ENCODE measurements at places on chromosomes 1 and 21.

DNA sequence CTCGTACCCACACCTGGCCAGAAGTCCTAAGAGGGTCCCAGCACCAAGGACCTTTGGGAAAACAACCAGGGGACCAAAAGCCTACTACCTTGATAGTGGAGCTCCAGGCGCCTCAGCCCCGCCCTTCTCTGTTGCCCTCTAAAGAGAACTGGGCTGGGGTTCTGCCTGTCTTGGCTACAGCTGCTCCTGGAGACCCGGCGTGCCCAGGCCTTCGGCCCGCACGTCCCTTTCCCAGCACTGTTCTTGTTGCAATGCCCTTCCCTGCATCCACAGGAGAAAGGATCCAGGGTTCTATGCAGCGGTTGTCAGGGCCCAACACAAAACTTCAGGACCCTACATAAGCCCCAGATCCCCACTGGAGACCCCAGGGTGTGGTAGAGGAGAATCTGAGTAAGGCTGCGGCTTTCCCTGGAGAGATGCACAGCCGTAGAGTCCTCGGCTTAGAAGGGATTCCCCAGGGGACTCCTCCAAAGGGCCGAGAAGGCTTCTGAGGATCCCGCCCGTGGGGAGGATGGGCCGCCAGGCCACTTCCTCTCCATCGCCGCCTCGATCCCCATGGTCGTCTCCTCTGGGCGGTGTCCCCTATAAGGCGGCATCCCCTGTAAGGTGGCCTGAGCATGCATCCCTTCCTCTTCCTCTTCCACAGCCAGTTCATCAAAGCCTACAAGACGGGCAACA is 12.0 kb downstream of the SLC66A1 start:
- no peak for DNase-seq

DNA sequence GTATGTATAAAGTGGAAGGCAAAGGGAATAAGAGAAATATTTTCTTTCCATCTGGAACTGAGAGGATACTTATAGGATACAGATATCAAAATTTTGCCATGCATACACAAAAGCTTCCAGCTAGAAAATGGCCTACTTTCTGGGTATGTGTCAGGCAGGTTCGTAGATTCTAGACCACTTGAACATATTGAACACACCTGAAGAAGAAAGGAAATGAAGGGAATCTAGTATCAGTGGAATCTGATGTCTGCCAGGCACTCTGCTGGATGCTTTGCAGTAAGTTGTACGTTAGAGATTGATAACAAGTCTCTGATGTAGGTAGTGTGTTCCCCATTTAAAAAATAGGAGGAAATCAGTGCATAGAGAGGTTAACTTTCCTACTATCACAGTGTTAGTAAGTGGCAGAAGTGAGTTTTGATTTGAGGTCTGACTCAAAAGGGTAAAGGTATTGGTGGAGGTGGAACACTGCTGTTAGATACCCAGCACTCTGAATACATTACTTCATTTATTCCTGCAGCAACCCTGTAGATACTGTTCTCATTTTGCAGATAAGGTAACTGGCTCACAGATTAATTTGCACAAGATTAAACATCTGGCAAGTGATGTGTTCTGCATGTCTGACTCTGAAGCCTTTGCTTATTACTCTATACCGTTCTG is 3.0 kb downstream of the CAMSAP2 start:
- DNase-seq: no peak

GRCh38 chr1:64472040-64472376 is 2.1 kb downstream of the CACHD1 start:
- DNase-seq: no peak

- DNase-seq: no peak
Observed at GRCh38 chr1:41678111-41678878, 193.8 kb upstream of the EDN2 start.

- DNase-seq: peak; percentile 43
Observed at GRCh38 chr1:175209493-175209921, 16.9 kb upstream of the KIAA0040 start.

- DNase-seq: peak; percentile 81
Observed at GRCh38 chr21:46626536-46626935, 8.9 kb upstream of the PRMT2 start.

DNA sequence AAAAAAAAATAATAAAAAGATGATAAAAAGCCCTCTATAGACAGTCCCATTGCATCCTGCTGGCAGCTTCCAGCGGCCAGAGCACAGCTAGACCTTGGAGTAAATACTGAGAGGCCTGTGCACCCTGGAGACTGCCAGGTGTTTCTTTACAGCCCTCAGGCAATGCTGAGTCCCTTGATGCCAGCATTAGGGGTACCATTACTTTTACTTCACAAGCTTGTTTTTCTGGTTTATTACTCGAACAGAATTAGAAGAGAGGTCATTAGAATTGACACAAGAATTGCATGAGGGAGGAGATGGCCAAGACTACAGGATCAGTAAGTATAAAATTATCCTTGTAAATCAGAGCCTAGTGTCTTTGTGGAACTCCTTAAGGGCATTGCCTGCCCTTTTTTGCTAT is 43.6 kb downstream of the AKNAD1 start:
- no peak for DNase-seq

- no peak for DNase-seq
Observed at GRCh38 chr21:36806103-36806502, 107.2 kb downstream of the SIM2 start.

- DNase-seq: no peak
Observed at GRCh38 chr1:93081716-93082115, 2.6 kb downstream of the MTF2 start.

GRCh38 chr1:227560393-227561173 is 2.8 kb upstream of the ZNF678 start:
- DNase-seq: no peak

GRCh38 chr1:192952646-192953045 is 106.5 kb downstream of the UCHL5 start:
- DNase-seq: no peak

- no peak for DNase-seq
Observed at GRCh38 chr1:181341026-181341632, 142.2 kb upstream of the CACNA1E start.

DNA sequence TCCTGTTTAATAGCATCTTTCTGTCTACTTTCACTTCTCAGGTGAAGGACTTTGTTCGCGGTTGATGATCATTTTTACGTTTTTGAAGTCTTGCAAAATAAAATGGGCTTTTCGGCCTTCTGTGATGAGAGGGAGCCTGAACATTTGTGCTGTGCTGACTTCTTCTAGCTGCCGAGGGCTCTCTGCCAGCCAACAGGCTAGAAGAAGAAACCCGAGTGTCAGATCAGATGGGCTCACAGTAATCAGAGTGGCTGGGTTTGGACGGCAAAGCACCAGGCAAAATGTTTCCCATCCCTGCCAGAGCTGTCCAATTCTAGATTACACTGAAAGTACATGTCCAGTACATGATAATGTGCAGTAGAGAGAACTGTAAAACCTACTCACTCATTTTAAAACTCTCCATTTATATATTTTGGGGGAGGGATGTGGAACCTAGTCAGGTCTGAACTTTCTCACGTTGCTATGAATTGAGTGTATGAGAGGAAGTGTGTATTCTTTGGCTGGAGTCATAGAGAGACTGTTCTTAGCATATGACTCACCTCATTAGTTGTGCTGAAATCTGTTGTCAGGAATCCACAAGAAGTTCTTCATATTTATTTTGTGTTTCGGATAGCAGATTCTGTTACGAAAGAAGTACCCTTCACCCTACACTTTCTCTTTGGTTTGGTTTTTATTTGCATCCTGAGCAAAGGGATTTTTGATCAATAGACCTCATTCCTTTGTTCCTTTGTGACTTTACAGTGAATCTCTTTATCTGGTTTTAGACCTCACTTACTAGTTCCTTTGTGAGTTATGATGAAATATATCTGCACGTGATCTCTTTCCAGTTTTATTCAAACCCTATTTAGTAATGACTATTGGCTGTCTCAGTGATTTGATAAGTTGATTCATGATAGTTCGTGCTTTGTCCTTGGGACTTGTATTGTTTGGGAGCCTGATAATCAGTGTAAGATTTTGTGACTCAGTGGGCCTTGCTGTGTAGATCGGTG is 4.8 kb downstream of the ATP1A1 start:
- peak; percentile 65 for DNase-seq

DNA sequence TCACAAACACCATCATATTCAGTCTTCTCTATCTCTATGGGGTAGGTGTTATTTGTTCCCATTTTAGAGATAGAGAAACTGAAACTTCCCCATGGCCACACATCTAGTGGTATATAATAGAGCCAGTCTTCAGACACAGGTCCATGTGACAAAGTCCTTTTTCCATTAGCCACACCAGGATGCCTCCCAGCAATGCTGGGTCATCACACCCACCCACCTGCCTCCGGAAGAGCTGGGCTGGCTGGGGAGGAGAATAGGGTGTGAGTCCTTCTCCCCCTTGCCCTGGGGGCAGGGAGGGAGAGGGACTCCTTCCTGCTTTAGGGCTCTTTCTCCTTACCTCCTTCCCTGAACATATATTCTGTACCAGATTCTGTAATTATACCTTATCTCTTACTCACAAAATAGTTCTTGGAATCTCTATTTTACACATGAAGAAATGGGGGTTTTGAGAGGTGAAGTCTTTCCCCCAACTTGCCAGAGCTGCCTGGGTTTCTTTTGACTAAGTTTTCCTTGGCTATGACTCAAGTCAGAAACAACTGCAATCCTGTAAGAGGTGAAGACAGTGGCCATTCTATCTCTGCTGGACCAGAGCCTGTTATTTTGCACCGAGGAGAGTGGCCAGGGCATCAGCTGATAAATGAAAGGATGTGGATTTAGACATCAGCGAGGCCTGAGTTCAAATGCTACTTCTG is 30.0 kb downstream of the SOX13 start:
- DNase-seq: no peak

DNA sequence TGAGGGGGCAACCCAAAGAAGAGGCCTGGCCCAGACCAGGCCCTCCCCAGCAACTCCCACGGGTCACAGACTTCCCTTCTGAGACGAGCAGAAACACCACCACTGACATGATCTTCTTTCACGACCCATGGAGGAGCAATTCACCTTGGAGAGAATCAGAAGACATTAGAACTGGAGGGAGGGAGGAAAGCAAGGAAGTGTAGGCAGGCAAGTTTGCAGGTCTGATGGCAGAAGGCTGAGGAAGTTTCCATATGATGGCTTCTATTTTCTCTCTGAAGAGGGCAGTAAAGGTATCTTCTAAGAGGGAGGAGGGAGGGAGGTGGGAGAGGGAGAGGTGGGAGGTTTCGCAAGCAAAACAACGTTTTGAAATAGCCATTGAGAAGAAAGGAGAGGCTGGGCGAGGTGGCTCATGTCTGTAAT is 1.4 kb upstream of the UBXN10 start:
- no peak for DNase-seq

DNA sequence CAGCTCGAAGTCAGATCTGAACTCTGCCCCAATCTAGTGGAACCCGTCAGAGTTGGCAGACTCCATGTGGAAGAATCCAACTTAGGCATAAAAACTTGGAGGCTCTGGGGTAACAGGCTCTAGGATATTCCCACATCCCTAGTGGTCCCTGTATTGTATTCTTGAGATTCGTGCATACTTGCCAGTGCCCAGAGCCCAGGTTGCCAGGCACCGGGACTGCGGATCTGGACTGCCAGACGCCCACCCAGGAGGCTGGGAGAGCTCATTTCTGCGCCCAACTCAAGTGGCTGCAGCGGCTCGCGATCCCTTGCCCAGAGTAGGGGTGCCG is 1.1 kb downstream of the GRIK1 start:
- no peak for DNase-seq

DNA sequence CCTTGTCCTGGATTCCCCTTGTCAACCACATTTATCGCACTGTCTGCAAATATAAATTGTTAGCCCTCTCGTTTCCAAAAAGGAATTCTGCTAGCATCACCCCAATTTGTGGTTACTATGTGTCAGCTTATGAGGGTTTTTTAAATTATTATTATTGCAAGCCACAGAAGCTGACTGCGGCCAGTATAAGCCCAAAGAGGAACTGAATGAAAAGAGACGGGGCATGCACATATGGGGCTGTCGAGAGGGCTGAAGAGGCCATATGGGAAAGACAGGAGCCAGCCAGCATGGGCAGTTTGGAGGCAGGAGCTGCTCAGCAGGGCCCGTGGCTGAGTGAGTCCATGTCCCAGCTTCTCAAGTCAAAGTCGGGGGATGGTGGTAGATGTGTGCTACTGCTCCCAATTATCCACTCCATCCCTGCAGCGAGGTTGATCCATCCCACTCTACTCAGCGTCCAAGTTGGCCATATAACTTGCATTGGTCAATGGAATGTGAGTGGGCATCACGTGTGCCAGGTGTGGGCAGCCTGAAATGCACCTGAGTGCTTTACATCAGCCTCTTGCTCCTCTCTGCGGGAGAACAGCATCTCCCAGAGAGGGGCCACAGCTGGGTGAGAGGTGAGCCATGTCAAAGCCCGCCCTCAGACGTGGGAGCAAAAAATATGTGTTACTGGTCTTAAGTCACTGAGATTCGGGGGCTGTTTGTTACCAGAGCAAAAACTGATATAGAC is 37.6 kb upstream of the LDLRAP1 start:
- DNase-seq: no peak

- DNase-seq: no peak
Observed at GRCh38 chr1:172219966-172220365, 200.5 kb upstream of the C1orf105 start.

DNA sequence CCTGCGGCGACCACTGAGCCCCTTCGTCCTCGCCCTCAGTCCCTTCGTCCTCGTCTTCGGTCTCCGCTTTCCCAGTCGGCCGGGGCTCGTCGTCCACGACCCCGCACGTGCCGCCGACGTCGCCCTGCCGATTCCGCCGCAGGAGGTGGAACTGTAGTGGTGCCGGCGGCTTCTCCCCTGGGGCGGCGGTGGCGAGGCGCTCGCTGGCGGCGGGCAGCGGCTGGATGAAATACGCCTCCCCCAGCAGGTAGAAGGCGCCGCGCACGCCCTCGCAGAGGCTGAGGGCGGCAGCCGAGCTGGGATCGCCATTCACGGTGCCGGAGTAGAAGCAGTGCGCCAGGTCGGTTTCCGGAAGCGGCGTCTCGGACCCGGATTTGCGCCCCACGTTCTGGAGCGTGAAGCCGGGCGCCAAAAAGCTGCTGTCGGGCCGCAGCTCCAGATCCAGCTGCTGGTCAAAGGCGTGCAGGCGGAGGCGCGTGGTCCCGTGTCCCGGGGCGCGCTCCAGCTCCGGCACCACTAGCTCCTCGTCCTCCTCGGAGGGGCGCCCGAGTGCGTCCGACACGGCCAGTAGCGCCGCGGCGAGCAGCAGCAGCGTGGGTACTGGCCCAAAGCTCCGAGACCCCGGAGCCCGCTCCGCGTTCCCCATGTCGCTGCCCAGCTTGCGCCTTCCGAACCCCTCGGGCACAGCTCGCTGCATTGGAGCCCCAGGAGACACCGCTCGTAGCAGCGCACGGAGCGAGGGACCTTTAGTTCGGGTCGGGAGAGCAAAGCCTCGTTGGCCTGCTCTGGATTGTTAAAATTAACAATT is 747 bp downstream of the ADAMTS1 start:
- no peak for DNase-seq

DNA sequence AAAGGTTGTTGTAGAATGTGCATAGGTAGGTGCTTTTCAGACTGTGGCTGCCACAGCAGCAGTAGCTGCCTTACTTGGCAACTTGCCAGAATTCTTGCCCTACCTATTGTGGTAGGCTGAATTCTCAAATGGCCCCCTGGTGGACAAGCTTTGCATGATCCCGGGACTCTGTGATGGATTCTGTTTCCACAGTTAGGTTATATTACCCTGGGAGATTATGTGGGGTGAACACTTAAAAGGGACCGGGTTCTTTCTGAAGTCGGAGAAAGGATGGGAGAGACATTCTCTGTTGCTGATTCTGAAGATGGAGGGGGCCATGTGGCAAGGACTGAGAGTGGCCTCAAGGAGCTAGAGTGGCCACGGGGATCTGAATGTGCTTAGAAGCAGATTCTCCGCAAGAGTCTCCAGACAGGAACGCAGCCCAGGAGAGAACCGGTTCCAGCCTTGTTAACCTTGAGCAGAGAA is 32.1 kb upstream of the KCNE1 start:
- peak; percentile 14 for DNase-seq

GRCh38 chr1:179910934-179911333 is 28.8 kb downstream of the TOR1AIP1 start:
- DNase-seq: no peak
